ENCODE measurements at places on chromosomes 7 and 10.

GRCh38 chr10:46992803-46993561, 81.8 kb downstream of the PTPN20 start:
- no peak for DNase-seq

- DNase-seq: no peak
Measured at GRCh38 chr10:73998929-73999691, 1.2 kb downstream of the VCL start.

DNA sequence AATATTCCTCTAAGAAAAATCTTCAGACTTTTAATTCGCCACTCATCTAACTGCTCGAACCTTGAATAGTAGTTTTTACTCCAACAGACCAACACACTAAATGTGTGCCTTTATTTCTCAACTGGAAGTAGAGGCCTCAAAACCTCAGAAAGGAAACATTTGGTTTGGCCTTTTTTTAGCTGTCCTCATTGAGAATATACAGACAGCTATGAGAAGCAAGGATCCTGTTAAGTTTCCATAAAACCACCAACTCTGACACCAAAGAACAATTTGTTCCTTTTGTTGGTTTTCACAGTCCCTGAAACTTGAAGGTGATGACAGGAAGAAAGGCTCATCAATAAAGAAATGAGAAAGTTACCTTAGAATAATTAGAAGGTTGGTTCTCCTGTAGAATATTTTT, 199.2 kb upstream of the MEOX2 start:
- DNase-seq: no peak

DNA sequence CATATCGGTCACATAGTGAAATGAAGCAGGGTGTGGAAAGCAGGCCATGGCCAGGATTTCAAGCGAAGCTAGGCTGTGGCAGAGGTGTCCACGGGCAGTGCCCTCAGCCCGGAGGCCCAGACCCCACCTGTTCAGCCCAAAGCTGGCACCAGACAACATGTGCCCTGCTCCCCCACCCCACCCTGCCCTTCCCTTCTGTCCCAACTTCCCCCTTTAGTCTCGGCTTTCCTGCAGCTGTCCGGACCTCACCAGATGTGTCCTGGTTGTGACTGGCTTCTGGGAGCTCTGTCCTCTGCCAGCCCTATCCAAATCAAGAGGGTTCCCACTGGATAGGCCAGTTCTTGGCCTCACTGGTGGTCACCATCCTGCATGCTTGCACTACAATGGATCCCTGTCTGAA, 37.3 kb downstream of the ADAM12 start:
- DNase-seq: no peak

GRCh38 chr7:45695249-45695995, 121.3 kb downstream of the ADCY1 start:
- no peak for DNase-seq

GRCh38 chr7:85688712-85689111, 501.9 kb upstream of the SEMA3D start:
- DNase-seq: no peak

- no peak for DNase-seq
Measured at GRCh38 chr7:41760293-41760692, 57.4 kb upstream of the INHBA start.

DNA sequence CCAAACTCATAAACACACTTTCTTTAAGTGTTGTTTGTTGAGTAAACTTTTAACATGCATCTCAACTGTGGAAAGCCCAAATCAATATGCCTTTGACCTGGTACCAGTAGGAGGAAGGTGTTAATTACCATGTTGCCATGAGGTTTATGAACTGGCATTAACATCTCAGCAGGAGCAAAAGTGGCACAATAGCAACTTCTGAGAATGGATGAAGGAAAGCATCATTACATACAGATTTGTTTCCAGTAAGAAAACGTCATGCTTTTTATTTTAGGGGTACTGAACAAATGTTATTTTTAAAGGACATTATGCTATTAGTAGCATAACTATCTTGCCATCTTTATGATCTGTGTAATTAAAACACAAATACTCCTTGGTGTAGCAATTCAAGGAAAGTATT, 51.1 kb downstream of the ARMC3 start:
- DNase-seq: no peak

DNA sequence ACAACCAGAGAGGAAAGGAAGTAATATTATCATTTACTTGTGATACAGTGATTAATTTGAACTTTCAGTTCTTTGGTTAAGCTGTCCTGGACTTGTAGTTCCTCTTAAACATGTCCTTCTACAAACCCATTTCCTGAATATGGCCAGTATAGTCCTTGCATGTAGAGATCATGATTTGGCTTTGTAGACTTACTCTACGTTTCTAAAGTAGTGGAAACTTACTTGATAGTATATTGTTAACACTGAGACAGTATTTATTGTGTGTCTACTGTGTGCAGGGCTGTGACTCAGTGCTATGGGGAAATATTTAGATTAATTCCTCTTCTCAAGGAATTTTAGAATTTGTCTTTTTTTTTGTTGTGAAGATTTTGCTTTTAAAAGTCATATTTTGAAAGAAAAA, 109.5 kb downstream of the NRF1 start:
- no peak for DNase-seq

DNA sequence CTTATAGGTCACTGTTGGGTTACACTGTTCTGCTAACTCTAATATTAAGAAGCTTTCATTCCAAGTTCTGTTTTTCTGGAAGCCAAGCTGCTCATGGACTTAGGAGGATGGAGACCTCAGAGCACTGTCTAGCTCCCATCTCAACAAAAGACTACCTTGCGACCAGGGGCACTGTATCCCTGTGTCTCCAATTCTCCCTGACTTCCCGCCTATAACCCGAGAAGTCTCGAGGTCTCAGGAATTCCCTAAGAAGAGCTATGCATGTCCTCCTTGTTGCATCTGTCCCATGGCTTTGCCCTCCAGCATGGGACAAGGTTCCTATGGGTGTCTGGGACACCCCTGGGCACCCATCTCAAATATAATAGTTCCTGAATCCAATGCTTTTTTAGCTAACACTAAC, 31.2 kb downstream of the BTBD16 start:
- no peak for DNase-seq

DNA sequence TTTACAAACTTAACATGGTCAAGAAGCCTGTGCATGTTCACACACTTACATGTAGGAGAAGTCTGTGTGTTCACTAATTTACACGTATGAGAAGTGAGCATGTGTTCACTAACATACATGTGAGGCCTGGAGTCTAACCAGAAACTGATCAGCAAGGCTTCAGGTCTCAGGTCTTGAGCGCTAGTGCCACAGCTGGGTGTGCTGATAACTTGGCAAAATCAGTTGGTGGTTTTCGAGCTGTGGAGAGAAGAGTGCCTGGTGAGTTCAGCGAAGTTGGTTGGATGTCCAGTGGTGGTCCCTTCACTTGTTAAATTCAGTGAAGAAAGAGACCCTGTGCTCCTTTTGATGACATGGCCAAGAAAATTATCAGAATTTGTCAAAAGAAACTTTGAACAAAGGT, 98.7 kb downstream of the CELF2 start:
- no peak for DNase-seq

DNA sequence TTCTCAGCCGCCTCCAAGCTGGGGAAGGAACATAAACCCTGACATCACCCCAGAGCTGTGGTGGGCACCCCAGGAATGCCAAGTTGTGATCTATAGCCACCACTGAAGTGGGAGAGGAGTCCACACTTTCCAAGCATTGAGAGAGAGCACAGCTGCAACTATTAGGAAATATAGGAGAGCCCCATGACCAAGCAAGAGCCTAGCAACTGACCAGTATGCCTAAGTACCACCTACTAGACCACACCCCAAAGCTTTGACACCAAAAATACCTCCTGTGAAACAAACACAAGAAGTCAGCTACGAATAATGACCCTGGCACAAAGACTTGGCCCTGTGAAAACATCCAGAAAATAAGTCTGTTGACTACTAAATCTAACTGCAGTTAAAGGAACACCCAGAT, 804.1 kb upstream of the IGFBP3 start:
- no peak for DNase-seq

DNA sequence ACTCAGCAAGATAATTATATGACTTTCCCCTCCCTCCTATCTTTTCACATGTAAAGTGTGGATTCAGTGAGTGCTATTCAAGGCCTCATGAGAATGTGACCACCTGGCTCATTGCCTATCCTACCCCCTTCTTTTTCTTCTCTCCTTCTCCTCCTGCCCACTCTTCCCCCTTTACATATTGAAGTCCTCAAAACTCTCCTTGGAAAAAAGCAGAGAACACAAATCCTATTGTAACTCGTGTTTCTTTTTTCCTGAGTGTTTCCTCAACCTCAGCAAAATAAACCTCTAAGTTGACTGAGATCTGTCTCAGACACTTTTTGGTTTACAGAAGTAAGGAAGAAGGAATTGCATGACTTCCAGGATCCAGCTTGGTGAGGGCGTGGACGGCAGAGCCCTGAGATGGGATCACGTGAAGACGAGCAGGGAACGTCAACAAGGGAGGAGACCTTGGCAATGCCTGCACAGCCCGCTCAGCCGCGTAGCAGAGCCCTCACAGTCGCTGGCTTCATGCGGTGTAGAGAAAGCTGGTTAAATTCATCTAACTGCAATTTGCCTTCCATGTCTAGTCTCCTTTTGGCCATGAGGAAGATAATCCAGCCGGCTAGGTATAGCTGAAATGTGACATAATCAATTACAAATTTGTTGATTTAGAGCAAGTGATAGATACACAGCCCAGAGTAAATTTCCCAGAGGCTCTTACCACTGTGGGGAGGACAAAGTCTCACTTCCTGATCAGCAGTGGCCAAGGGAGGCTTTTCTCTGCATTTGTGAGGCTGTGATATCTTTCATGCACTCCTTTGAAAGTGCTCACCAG, 75.7 kb downstream of the LYZL2 start:
- DNase-seq: no peak

- DNase-seq: no peak
Measured at GRCh38 chr10:125415006-125415633, 254.8 kb upstream of the CTBP2 start.

DNA sequence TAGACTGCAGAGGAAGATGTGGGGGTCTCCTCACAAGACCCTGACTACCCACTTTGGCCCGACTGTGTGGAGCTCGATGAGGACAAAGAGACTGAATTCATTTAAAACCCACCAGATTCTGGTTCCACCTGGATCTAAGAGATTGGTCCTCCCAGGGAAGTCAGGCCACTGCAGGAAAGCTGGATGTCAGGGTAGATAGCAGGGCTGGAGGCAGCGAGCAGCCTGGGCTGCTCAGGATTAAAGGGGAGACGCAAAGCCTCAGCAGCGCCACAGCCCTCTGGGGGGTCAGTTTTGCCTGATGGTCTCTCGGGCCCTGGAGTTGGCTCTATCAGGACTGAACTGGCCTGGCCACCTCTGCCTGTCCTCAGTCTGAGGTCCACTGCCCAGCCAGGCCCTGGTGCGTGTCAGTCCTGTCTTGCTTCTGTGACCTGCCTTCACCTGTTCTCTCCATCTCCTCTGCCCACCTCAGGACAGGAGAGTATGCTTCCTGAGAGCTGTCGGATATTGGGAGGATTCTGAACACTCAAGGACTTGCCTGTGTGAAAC, 12.2 kb upstream of the KLRG2 start:
- no peak for DNase-seq

GRCh38 chr10:109668154-109668665, 255.1 kb downstream of the XPNPEP1 start:
- no peak for DNase-seq

GRCh38 chr10:33566426-33566825, 232.0 kb upstream of the NRP1 start:
- DNase-seq: no peak

GRCh38 chr7:113083816-113084495, 2.7 kb downstream of the GPR85 start:
- no peak for DNase-seq

DNA sequence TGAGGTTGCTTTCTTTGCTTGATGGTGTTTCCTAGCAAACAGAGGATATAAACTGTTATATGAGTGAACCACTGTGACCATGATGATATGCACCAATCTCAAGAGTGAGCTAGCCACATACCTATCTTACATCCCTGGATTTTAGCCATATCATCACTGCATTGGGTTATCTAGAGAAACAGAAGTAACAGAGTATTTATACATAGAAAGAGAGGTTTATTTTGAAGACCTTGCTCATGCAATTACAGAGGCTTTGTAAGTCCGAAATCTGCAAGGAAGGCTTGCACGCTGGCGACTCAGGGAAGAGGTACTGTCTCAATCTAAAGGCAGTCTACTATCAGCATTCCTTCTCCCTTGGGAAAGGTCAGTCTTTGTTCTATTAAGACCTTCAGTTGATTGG, 11.8 kb upstream of the PON2 start:
- DNase-seq: no peak

GRCh38 chr7:143405173-143406001, 3.3 kb downstream of the EPHA1 start:
- no peak for DNase-seq

DNA sequence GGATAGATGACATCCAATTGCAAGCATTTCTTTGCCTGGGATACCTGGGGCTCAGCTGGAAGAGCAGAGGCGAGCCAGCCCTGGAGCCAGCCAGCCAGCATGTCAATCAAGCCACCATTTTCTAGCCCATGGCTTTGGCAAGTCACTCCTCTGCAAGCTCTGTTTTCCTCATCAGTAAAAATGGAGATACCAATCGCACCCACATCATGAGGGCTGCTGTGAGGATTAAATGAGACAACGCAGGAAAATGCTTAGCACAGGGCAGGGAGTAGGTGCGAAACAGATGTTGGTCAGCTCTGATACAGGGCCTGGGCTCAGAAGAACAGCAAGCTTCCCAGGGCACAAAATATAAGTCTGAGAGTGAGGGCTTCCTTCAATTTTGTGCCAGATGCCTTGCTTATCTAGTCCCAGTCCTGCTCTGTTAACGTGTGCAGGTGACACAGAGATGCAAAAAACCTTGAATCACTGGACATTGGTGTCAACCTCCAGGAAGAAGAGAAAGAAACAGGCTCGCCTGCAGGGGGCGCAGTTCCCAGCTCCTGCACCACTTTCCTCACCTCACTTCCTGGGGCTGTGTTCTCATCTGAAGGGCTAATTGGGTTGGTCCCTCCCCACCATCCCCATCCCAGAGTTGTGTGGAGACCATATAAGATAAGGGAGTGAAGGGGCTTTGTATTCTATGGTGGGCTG, 72.8 kb upstream of the CACUL1 start:
- no peak for DNase-seq

- DNase-seq: no peak
Measured at GRCh38 chr7:43697690-43698089, 31.6 kb downstream of the COA1 start.

DNA sequence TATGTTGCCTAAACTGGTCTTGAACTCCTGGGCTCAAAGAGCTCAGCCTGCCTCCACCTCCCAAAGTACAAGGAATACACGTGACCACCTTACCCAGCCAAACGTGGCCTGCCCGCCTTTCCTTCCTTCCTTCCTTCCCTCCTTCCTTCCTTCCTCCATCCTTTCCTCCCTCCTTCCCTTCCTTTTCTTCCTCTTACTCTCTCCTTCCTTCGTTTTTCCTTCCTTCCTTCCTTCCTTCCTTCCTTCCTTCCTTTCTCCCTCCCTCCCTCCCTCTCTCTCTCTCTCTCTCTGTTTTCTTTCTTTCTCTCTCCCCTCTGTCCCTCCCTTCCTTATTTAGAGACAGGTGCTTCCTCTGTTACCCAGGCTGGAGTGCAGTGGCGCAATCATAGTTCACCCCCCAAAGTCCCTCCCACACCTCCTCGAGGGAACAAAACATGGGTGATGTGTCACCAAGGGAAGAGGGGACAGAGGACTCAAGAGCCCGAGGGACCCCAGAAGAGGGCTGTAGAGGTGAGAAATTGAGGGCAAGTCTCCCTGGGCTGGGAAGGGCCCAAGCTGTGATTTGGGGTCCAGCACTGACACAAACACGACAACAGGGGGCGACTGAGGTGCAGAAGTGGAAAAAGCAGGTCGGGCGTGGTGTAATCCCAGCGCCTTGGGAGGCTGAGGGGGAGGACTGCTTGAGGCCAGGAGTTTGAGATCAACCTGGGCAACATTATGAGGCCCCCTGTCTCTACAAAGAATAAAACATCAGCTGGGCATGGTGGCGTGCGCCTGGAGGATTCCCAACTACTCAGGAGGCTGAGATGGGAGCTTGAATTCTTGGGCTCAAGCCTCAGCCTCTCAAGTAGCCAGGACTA, 28.1 kb downstream of the EPHB4 start:
- no peak for DNase-seq
